ENCODE measurements at places on chromosomes 16 and 17. TPM values are rescaled to one million over a fixed set of nuclear protein-coding genes. Genes with fewer than 3 reads are reported as not detected.

DCTN5 gene
- total RNA-seq: 74.0 TPM

DNA sequence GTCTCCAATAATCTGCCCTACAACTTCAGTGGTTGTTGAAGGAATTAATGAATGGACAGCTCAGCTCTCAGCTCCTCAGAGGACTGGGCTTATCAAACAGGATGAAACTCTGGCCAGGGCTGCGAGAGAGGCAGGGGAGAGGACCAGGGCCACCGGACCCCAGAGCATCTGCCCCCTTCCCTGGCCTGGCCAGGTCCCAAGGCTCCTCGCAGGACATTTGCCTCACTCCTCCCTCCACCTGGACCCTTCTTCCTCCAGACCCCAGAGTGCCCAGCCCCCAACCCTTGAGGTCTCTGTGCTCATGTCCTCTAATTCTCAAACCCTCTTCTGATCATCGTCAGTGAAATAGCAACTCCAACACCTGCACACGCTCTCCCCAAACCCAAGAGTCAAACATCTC, 3.7 kb downstream of the CD300C start:
- DNase-seq: no peak

- no peak for DNase-seq
Measured at GRCh38 chr16:11681976-11682654, 13.9 kb downstream of the SNN start.

DBNDD1 gene
- 69.9 TPM for total RNA-seq

- no peak for DNase-seq
Measured at GRCh38 chr16:81151648-81152310, 55.6 kb upstream of the GCSH start.

DNA sequence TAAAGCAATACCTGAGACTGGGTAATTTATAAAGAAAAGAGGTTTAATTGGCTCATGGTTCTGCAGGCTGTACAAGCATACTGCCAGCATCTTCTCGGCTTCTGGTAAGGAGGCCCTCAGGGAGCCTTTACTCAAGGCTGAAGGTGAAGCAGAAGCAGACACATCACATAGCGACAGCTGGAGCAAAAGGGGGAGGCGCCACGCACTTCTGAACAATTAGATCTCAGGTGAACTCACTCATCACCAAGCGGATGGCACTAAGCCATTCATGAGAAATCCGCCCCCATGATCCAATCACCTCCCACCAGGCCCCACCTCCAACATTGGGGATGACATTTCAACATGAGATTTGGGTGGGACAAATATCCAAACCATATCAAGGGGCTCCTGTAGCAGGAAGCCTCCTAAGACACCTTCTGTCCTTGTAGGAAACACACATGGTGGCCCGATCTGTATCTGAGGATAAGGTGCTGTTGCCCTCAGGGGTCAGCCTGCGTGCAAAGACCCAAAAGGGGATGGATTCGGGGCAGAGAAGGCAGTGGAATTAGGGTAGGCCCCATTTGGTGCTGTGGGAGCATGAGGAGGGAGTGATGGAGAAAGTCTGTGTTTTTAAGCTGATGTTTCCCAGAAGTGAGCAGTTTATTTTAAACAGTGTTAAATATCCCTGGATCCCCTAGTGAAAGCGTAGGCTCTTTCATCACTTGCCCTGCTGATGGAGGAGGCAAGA, 23.0 kb downstream of the IL21R start:
- no peak for DNase-seq

PPP1R27 gene
- not detected for total RNA-seq

SEBOX gene
- not detected for total RNA-seq

DNA sequence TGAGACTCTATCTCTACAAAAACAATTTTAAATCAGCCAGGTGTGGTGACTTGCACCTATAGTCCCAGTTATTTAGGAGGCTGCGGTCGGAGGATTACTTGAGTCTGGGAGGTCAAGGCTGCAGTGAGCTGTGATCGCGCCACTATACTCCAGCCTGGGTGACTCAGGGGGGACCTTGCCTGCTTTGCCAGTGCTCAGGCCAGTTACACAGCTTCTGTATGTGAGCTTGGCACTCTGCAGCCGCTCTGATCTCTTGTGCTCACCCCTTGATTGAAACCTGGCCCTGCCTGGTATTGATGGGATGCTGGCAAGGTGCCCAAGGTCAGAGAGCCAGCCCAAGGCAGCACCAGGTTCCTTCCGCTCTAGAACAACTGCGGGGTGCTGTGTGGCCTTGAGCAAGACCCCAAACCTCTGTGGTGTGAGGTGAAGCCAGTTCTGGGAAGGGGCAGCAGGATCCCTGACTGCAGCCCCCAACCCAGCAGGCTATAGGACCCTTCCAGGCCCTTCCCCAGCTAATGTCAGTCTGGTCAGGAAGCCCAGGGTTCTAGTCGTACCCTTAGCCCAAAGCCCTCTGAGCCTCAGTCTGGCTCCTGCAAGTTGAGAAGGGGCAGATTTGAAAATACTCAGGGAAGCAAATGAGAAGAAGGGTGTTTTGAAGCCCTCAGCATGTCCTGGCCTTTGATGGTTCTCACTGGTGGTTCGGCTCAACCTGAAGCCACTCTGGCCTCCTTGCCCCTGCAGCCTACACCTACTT, 18.9 kb downstream of the MMP15 start:
- no peak for DNase-seq

All from H1 (cell line).